ENCODE measurements at places on chromosomes 1 and 21.

DNA sequence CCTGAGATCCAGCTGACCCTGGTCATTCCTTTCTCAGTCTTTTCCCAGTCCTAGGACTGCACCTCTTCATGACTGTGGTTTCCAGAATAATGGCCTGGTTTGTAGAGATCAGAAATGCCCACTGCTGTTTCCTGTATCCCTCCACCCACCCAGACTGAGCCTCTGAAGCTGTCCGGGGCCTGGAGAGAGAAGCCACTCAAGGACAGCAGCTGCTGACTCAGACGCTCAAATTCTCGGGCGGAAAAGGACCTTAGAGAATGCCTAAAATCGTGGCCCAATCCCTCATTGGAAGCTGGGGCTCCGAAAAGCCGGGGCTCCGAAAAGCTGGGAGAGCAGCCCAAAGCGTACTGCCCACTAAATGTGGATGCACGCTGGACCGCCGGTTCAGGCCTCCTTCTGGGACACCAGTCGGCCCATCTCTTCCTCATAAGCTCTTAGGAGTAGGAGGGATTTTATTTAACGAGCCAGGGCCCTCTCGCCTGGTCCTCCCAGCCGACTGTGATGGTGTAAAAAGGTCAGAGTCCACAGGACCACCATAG is 7.8 kb upstream of the GPR61 start:
- DNase-seq = no peak

GRCh38 chr1:74641876-74642275 is 31.7 kb downstream of the ERICH3 start:
- DNase-seq = no peak

GRCh38 chr1:232518349-232518748 is 111.6 kb downstream of the SIPA1L2 start:
- DNase-seq = no peak

GRCh38 chr1:218994615-218995014 is 179.1 kb upstream of the LYPLAL1 start:
- no peak for DNase-seq

DNA sequence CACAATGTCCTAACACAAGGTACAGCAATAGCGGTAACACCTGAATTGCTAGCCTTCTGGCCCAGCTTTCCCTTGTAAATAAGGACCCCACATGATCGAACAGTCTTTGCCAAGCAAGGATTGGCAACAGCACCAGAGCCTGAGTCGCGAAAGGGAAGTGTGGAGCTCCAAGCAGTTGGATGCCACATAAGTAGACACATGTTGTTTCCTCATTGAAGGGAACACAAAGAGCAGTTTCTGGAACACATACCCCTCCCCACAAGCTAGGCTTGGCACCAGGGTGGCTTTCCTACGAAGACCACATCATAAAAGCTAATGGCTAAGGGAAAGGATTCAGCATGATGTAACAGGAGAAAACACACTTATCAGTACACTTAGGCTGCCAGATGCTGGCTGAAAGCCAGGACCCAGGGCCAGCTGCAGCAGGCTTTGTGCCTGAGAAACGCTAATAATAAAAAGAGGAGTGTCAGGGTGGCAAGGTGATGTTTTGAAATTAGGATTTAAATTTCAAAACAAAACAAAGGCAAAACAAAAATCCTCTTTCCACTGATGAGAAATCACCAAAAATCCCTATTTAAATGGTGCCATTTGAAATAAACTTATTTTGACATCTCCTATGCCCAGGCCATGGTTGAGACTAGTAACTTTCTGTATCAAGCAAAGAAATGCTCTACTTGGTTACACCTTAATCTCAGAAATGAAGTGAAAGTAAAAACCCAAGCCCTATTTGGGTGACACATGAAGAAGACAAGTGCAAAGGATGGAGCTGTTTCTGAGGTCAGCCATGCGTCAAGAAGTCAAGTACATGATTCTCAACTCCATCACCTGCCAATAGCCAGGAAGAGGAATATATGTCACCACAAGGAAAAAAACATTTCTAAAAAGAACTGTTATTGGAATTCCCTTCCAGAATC is 11.9 kb upstream of the CPLANE2 start:
- peak; percentile 73 for DNase-seq

DNA sequence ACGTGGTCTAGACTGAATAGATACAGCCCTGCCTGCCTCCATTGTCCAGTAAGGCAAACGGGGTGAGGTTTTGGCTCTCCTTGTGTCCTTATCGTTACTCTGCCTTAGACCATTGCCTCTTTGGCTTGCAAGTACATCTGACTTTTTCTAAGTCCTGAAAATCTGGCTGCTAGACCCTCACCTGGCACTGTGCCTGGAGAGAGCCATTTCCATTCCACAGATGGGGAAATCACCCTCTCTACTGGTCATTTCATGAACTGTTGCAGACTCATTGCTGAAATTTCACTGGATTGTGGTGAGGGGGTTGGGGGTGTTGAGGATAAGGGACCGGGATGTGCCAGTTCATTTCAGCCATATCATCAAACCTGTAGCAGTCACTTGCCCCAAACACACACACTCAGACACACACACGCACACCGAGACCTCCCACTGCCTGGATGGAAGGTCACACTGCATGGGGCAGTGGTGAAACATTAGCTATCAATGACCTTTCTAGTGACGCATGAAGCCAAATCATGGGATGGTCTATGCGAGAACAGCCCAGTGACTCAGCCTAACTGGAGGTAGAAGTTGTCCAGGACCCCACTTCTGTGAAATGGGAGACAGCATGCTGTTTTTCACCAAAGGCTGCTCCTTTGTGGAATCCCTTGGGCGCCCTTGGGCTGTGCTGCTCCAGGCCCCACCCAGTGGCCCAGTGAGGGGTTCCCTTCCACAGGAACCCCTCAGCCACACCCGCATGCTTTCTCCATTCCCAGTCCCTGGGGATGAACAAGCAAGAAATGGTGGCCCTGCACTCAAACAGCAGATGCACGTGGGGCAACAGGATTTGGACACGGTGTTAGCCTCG is 34.9 kb upstream of the VASH2 start:
- peak; percentile 6 for DNase-seq
